NCI-H1436 (cell line): ENCODE measurements at places on chromosomes 7 and 10.

DNA sequence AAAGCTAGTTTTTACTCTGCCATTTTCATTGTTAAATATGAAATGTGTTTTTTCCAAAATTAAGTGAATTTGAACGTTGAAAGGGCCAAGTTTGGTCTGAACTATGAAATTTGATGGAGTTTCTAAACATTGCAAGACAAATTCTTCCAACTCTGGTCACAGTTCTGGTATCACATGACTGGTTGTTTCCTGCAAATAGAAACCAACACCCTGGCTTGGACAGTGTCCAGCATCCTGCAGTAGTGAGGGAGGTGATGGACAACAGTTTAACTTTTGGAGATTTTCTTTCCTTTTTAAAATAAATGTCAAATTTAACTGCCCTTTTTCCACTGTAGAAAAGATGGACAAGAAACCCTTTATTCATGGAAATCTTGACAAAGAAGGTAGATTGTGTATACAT is 54.8 kb upstream of the AGBL3 start:
- DNase-seq = no peak

- DNase-seq = no peak
Measured at GRCh38 chr7:150629347-150629746, 2.8 kb downstream of the GIMAP6 start.

DNA sequence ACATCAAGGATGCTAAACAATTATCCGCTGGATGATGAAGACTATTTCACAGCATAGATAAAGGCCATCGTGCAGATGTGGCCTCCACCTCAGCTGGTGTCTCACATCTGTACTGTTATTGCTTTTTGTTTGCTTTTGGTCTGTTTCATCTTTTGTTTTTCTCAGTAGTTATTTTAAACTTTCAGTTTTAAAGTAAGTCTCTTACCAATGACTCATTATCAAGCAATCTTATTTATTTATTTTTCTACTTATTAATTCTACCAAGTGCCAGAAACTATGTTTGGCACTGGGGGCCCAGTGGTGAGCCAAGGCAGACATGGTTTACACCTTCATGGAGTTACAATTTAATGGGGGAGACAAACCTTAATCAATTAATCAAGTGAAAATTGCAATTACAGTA is 250.9 kb upstream of the TMEM72 start:
- no peak for DNase-seq

- DNase-seq = no peak
Measured at GRCh38 chr7:67923286-67923685, 926.7 kb downstream of the TYW1 start.

- no peak for DNase-seq
Measured at GRCh38 chr7:39678930-39679709, 55.7 kb downstream of the RALA start.

GRCh38 chr10:13711291-13711690 is 124.5 kb downstream of the PRPF18 start:
- DNase-seq = peak; percentile 48

- no peak for DNase-seq
Measured at GRCh38 chr7:134827889-134828288, 48.5 kb downstream of the CALD1 start.

GRCh38 chr10:101364721-101365120 is 10.8 kb downstream of the BTRC start:
- no peak for DNase-seq

GRCh38 chr10:114658175-114658574 is at the start of gene ABLIM1:
ABLIM1 (minus strand) TSS chr10:114658275; CDS start chr10:114658200, 75 bp downstream.
- no peak for DNase-seq

- DNase-seq = no peak
Measured at GRCh38 chr7:668139-668931, 58.2 kb upstream of the DNAAF5 start.

GRCh38 chr10:95794195-95794594 is 38.2 kb downstream of the ENTPD1 start:
- DNase-seq = no peak

GRCh38 chr10:20132816-20133215 is 316.6 kb downstream of the PLXDC2 start:
- DNase-seq = no peak

GRCh38 chr7:55214707-55215106 is 150.4 kb upstream of the LANCL2 start:
- DNase-seq = no peak

- DNase-seq = no peak
Measured at GRCh38 chr7:134767520-134768168, 11.8 kb upstream of the CALD1 start.

GRCh38 chr7:157719705-157720655 is 383.2 kb downstream of the DNAJB6 start:
- no peak for DNase-seq

GRCh38 chr10:133383551-133383950 is 4.5 kb downstream of the PAOX start:
- DNase-seq = no peak

DNA sequence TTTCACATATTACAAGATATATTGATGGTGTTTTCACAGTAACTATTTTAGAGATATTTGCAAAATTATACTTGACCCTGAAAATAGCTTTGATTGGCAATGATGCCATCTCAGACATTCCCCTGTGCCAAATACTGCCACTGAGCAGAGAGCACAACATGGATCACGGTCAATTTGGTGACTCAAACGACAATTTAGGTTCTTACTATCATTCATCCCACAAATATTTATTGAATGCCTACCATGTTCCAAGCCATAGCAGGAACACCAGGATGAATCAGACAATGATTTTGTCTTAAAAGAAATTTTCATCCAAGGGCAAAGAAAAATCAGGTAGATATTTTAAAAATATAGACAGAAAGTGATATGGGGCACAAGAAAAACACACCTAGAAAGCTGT is 153.2 kb upstream of the ADO start:
- no peak for DNase-seq

- DNase-seq = no peak
Measured at GRCh38 chr10:43594944-43595589, 11.2 kb upstream of the ZNF485 start.

DNA sequence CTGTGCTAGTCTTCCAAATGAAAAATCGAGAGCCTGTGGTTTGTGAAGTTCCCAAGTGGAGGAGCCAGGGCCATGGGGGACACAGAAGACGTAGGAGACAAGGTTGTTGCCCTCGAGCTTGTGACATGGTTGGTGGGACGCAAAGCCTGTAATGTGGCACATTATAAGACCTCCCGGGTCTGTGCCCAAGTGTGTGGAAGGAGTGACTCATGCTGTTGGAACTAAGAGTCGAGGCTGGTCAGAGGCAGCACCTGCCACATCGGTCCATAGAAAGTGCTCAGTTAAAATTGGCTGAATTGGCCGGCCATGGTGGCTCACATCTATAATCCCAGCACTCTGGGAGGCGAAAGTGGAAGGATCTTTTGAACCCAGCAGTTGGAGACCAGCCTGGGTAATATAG is 27.0 kb upstream of the PODXL start:
- DNase-seq = no peak

DNA sequence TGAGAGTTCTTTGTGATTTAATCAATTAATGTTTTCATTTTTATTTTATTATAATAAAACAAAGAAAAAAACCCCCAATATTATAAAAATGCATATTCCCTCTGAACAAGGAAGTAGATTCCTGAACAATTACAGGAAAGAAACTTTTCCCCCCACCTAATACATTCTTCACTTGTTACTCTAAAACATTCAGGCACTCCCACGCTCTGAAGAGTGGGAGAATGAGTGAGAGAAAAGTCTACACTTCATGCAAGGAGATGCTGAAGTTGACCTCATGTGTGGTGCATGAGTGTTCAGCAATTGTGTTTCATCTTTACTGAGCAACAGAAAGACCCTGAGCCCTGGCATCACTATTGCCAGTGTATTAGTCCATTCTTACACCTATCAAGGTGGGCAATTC is 244.2 kb upstream of the IGFBP3 start:
- DNase-seq = no peak

DNA sequence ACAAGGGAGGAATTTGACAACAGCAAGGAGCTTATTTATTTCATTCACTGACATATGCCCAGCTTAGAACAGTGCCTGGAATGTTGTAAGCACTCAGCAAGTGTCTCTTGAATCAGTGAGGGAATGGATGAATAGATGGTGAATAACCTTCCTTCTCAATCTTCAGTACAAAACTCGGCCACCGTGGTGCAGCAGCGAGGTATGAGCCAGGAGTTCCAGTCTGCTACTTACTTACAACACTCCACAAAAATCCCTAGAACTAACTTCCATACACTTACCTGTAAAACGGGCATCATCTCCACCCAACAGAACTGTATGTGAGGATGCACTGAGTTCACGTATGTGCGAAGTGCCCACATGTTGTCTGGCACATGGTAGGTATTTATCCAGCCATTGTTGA is 237.4 kb downstream of the WDR11 start:
- DNase-seq = no peak

DNA sequence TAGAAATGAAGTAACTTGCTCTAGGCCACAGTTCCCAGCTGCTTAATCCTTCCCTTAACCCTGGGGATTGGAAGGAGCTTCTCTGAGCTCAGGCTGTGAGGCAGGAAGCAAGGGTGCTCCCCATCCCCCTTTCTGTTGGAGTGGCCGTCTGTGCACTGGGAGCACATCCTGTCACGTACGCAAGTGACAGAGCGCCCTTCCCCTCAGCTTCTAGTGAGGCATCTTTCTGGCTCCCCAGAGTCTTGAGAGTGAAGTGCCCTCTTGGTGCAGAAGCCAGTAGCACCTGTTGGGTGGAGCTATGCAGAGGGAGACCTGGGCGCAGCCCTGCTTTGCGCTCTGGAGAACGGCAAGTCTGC is 47.8 kb downstream of the SHH start:
- DNase-seq = peak; percentile 65
